ENCODE measurements at places on chromosomes 6 and 20. TPM values are rescaled to one million over a fixed set of nuclear protein-coding genes. Genes with fewer than 3 reads are reported as not detected.

The RAB32 gene
- 78.9 TPM for total RNA-seq

The ANGPT4 gene
- total RNA-seq, result not detected

The NMBR gene
- not detected for total RNA-seq

The ERVFRD-1 gene
- not detected for total RNA-seq

The NHSL1 gene
- 10.5 TPM for total RNA-seq

The PRSS35 gene
- 0.65 TPM for total RNA-seq

The CTCFL gene
- not detected for total RNA-seq

The B3GALT4 gene
- total RNA-seq, result 2.3 TPM

The COQ3 gene
- 3.4 TPM for total RNA-seq

The CLDN20 gene
- total RNA-seq, result not detected

The MOCS1 gene
- 18.0 TPM for total RNA-seq

The PRSS16 gene
- not detected for total RNA-seq

The MCCD1 gene
- not detected for total RNA-seq

The ANKRD66 gene
- total RNA-seq, result not detected

The FAXC gene
- total RNA-seq, result not detected

The EHMT2 gene
- total RNA-seq, result 35.0 TPM

The KCNK16 gene
- not detected for total RNA-seq

The SLC22A7 gene
- not detected for total RNA-seq

The TAGAP gene
- total RNA-seq, result not detected

The ASCC3 gene
- total RNA-seq, result 31.2 TPM

The SMLR1 gene
- total RNA-seq, result not detected

The STX11 gene
- total RNA-seq, result 2.7 TPM

The MBOAT1 gene
- 0.49 TPM for total RNA-seq

The TFAP2C gene
- total RNA-seq, result not detected

The CDSN gene
- not detected for total RNA-seq

The HCRTR2 gene
- total RNA-seq, result not detected

The C20orf204 gene
- not detected for total RNA-seq

The NKX2-4 gene
- not detected for total RNA-seq

The RAMACL gene
- total RNA-seq, result 0.72 TPM

The SEMG1 gene
- not detected for total RNA-seq

The MLN gene
- not detected for total RNA-seq

The AGER gene
- 1.6 TPM for total RNA-seq

The TSHZ2 gene
- 1.9 TPM for total RNA-seq

The NCOA6 gene
- 8.7 TPM for total RNA-seq

The FOXQ1 gene
- total RNA-seq, result not detected

The KATNA1 gene
- total RNA-seq, result 10.8 TPM

The SPATS1 gene
- total RNA-seq, result not detected

The EYA2 gene
- total RNA-seq, result 3.6 TPM

The KIAA1586 gene
- 6.0 TPM for total RNA-seq

The SLC22A1 gene
- not detected for total RNA-seq
